ENCODE measurements at places on chromosomes 13 and 19. TPM values are rescaled to one million over a fixed set of nuclear protein-coding genes. Genes with fewer than 3 reads are reported as not detected.

The EPS8L1 gene
- total RNA-seq: 0.75 TPM

The DNM2 gene
- 96.6 TPM for total RNA-seq

The ZNF175 gene
- 3.4 TPM for total RNA-seq

The KLK10 gene
- total RNA-seq: not detected

The ZNF790 gene
- total RNA-seq: 8.2 TPM

The PLA2G4C gene
- total RNA-seq: 22.1 TPM

The DLEU7 gene
- total RNA-seq: not detected

The NLRP5 gene
- not detected for total RNA-seq
